ENCODE measurements at places on chromosomes 6 and 20. TPM values are rescaled to one million over a fixed set of nuclear protein-coding genes. Genes with fewer than 3 reads are reported as not detected.

GRCh38 chr6:39029156-39030011, 19.2 kb upstream of the GLP1R start:
- peak; percentile 68 for DNase-seq

- DNase-seq = peak; percentile 37
Observed at GRCh38 chr20:62387933-62388635, 1.2 kb downstream of the RPS21 start.

DLL1 gene
- 0.55 TPM for total RNA-seq

KCNQ5 gene
- total RNA-seq = 4.5 TPM

CNR1 gene
- not detected for total RNA-seq

GRCh38 chr6:148144917-148145521, 197.6 kb upstream of the SASH1 start:
- peak; percentile 78 for DNase-seq

TREM2 gene
- not detected for total RNA-seq

RIN2 gene
- not detected for total RNA-seq

Data from activated CD4-positive, alpha-beta memory T cell treated with anti-CD3 and anti-CD28 coated beads for 36 hours (primary cell).